Right ventricle myocardium inferior (tissue), 1 donor: ENCODE measurements at places on chromosomes 2 and 18. TPM values are rescaled to one million over a fixed set of nuclear protein-coding genes. Genes with fewer than 3 reads are reported as not detected.

LONRF2 gene
- total RNA-seq, result 14.9 TPM

FLACC1 gene
- total RNA-seq, result 6.5 TPM

UGT1A4 gene
- total RNA-seq, result not detected

AQP12B gene
- total RNA-seq, result not detected

CRYGC gene
- not detected for total RNA-seq

RTP5 gene
- total RNA-seq, result not detected

REG1B gene
- not detected for total RNA-seq

CRYGD gene
- not detected for total RNA-seq

NFU1 gene
- 122 TPM for total RNA-seq

ABCB11 gene
- total RNA-seq, result 0.32 TPM

EXOC6B gene
- 117 TPM for total RNA-seq
